HuH-7 (cell line): ENCODE measurements at places on chromosomes 3 and 15.

- peak; percentile 69 for DNase-seq
Measured at GRCh38 chr15:34366271-34367065, 528 bp downstream of the LPCAT4 start.

DNA sequence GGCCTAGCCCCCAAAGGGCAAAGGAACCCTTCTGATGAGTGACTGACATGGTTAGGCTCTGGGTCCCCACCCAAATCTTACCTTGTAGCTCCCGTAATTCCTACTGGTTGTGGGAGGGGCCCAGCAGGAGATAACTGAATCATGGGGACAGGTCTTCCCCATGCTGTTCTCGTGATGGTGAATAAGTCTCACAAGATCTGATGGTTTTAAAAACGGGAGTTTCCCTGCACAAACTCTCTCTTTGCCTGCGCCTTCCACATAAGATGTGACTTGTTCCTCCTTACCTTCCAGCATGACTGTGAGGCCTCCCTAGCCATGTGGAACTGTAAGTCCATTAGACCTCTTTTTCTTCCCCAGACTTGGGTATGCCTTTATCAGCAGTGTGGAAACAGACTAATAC lies 16.9 kb downstream of the TKT start:
- DNase-seq, result no peak

- no peak for DNase-seq
Measured at GRCh38 chr3:135491491-135492205, 473.9 kb upstream of the PPP2R3A start.

GRCh38 chr3:123385001-123385401 lies 63.9 kb downstream of the ADCY5 start:
- no peak for DNase-seq

- DNase-seq, result no peak
Measured at GRCh38 chr3:14166877-14167603, 11.4 kb downstream of the XPC start.

GRCh38 chr3:152272771-152273242 lies 4.1 kb downstream of the MBNL1 start:
- DNase-seq, result no peak

DNA sequence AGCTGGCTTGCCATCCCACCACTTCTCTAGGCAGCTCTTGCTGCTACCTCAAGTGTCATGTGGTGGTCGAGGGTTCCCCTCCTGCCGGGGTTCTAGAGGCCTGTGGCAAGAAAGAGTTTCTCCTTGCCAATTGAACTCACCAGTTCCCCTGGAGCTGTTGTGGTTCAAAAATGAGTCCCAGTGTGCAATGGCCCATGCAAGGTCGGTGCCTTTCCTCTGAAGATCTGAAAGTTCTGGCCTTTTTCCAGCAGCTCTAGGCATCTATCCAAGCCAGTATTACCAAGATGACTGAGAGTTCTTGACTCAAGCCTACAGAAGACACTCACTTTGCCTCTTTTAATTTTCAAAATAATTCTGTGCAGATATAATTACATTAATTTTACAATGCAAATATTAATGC lies 163.6 kb downstream of the KCNMB2 start:
- no peak for DNase-seq

DNA sequence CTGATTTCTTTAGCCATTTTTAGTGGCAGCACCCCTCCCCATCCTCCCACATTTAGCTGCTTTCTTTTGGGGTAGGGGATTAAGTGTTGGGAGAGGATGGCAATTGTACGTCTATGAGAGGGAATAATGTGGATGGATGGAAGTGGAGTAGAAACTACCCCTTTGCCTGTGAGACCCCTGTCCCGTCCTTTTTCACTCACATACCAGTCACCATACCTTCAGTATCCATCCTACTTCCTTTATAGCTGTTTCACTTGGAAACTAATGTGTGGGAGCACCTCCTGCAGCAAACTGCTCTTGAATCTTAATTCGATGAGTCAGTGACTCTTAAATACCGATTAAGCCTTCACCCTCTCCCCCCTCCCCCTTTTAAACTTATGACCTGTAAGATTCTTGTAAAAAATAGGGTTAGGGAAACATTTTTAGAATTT lies 730 bp downstream of the SPRED1 start:
- peak; percentile 2 for DNase-seq

DNA sequence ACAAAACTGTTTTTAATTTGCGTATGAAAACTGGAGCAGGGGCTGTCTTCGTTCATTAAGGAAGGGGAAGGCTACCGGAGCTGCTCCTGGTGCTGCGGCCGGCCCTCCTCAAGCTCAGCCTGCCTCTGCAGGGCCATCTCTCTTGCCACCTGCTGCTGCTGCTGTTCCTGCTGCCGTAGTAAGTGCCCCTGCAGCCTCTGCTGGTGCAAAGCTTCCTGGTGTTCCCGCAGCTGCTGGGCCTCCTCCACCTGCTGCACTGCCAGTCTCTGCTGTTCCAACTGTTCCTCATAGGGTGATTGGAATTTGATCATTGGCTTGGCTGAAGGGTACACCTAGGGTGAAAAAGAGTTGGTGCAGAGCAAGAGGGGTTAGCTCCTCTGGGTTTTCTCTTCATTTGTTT lies 66.0 kb downstream of the GOLIM4 start:
- DNase-seq, result no peak

GRCh38 chr3:67551361-67552016 lies 102.9 kb downstream of the SUCLG2 start:
- DNase-seq, result no peak

DNA sequence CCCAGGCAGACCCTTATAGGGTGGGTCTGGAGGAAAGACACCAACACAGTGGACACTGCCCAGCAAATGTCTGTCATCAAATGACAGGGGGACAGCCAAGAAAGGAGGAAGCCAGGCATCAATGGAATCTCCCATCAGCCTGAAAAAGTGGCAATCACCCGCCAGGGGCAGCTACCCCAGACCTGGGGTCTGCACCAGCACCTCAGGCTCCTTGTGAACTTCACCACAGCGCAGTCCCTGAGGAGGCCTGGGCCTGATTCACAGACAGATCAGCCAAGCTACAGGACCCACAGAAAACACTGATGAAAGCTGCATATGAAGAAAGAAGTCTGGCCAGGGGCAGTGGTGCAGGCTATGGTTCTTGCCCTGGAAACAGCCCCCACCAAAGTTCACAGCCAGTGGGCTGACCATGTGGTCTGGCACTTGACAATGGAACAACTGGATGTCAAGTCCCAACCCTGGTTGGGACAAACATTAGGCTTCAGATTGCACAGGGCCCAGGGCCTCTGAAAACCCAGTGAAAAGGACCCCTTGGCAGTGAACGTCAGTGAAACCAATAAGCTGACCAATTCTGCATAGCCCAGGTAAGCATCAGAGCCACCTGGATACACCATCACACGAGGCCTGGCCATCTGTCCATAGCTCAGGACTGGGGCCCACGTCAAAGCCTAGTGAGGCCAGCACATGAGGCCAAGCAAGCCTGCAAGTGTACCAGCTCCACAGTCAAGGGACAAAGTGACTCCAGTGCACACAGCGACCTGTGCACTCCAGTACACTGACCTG lies 29.1 kb downstream of the ALS2CL start:
- no peak for DNase-seq

GRCh38 chr3:112086875-112087524 lies 811 bp downstream of the C3orf52 start:
- no peak for DNase-seq

- no peak for DNase-seq
Measured at GRCh38 chr3:79517766-79518413, 249.9 kb downstream of the ROBO1 start.

- no peak for DNase-seq
Measured at GRCh38 chr3:77602722-77603121, 562.8 kb downstream of the ROBO2 start.

GRCh38 chr15:31390029-31390428 lies 63.4 kb downstream of the KLF13 start:
- DNase-seq, result no peak

DNA sequence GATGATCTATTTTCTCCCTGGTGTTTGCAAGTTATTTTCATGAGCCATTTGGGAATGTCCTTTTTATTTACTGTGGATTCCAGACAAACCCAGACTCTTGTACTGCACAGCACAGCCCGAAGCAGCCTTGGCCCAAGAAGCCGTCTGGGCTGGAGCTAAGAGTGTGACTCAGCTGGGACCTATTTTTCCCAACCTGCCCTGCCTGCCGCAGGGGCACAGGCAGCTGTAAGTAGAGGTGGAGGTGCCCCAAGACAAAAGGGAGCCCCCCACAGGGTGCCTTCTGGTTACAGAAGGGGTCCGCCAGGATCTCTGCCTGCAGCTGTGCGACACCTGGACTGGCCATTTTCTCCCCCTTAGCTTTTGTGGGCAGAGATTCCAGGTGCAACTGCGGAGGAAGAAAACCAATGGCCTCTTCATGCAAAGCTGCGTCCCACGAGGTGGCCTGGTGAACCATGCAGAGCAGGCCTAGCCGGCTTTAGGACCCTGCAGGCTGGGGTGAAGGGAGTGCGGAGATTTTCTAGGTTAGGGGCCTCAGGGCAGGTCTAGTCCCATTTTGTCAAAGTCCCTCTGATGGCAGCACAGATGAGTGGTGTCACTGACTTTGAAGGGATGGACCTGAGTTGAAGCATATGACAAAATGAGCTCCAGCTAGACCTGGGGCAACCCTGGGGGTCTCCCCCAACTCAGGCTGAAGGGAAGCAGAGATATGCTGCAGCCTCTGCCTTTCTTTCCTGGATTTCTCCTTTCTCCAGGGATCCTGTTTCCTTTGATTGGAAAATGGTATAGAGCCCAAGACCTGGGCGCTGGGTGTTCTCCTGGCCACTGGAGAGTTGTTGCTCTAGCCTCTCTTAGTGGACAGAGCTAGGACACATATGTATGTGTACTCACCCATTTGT lies 131.2 kb downstream of the KLF13 start:
- DNase-seq, result no peak

DNA sequence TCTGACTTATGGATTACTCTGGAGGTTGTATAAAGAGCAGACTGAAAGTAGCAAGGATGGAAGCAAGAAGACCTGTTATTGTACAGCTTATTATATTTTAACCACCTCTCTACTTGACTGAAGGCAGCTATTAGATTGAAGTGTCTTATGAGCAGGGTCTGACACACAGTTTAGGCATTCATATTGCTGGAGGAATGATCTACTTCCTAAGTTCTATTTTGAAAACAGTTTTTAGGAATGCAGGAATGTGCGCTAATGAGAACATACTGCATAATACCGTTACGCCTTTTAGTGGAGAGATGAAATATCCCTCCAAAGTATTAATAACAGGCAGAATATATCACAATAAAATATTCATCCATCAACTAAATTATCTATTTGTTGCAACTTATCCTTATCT lies 193.3 kb downstream of the ISL2 start:
- no peak for DNase-seq

DNA sequence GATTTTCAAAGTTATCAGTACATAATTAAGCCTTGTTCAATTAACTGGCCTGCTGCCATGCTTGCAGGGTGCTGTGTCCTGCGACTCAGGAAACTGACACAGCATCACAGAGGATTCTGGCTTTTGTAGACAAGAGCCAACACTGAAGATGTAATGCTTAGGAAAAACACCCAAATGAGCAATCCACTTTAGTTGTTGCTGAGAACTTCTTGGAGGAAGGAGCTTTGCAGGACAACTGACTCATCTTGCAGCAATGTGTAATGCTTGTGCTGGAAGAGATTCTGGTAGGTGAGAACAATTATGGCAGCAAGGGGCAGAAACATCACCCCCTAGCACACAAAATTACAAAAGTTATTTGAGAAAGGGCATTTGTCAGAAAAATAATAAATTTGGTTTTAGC lies 67.6 kb downstream of the NLGN1 start:
- DNase-seq, result no peak

DNA sequence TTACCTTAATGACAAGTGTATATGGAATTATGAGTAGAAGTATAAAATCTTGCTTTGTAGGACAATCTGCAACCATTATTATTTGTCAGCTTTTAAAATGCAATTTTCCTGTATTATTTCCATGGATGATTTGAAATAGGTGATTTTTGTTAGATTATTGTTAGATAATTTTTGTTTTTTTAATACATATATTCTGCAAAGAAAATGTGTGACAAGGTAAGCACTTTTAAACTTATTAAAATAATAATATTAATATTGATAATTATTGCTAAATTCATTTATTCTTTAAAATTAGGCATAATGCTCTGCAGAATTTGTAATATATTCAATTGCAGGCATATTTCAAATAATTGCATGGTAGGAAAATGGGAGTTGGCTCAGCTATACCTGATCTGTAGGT lies 329.5 kb downstream of the CADM2 start:
- DNase-seq, result no peak

- DNase-seq, result peak; percentile 49
Measured at GRCh38 chr15:80694611-80695098, 455 bp upstream of the ABHD17C start.

DNA sequence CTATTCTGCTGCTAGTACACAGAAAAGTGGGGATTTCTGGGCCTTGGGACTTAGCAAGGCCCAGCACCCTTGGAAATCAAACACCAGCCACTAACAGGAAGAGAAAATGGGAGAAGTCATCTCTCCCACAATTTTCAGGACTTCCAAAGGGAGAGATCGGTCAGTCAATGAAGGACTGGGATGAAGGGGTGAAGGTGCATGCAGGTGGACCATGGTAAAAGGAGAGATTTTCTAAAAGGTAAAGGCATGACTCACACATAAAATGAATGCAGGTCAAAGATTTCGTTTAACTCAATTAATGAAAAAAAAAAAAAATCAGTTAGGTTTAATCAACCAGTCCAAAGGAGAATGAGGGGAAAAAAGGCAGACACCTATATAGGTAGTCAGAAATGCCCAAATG lies 176.4 kb upstream of the PROK2 start:
- DNase-seq, result no peak

DNA sequence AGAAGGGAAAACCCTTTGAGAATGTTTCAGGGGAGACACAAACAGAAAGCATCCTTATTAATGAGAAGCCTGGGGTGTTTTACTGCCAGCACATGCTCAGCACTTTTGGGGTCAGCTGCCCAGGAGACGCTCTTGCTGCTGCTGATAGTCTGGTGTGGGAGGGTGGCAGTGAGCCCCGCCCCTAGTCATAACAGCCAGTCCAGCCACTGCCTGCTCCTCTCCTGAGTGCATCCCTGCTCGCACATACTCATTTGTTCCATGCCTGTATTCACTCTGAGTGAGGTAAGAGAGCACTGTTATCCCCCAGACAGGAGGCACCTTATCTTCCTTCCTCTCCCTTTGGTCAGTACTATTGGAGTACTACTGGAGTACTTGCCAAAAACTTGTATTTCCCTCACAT lies 101.3 kb downstream of the ETFA start:
- no peak for DNase-seq

DNA sequence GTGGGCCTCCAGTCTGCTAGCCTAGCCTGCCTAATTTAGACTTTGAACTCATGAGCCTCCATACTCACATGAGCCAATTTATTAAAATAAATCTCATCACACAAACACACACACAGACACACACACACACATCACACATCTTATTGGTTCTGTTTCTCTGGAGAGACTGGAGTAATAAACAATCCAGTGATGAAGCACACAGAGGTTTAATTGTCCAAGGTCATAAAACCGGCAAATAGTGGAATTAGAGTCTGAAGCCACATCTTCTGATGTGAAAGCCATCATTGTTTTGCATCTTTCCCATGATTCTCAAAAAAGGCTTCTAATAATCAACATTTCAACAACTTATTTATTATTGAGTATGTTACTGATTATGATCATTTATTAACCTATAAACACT lies 249.4 kb upstream of the KCNH8 start:
- no peak for DNase-seq
